ENCODE measurements at places on chromosomes 6 and 20.
A peak's percentile ranks its signal among the peaks of the same experiment; 100 is the strongest.

GRCh38 chr20:22901164-22901563 is 133.9 kb upstream of the SSTR4 start:
- DNase-seq: no peak

DNA sequence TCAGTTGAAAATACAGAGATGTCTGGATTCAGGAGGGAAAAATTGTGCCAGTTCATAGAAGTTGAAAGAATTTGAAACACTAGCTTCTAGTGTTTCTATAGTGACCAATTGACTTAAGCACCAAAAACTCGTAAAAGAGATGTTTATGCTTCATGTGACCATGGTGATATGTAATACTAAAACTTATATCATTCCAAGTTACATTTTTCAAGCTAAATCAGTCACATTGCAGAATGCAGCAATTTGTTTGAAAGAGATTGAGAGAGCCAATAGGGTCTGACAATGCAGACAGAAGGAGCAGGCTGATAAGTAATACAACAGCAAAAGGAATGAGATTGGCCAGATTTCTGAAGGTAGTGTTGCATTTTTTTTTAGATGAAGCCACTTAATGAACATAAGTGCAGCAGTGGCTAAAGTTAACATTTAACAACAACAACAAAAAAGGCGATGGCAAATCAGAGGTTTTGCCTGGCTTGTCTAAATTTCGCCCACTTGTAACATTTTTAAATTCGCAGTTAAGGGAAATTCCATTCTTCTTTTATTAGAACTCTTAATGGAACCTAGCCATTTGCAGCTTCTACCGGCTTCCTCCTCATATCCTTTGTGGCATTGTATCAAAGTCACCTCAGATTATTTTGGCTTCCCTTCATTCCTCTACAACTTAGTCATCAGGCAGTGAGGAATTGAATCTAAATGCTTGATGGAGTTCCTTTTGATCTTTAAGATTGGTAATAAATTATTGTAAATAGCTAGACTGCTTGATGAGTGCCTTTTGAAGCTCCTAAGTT is 484.0 kb upstream of the SOX4 start:
- DNase-seq: no peak

DNA sequence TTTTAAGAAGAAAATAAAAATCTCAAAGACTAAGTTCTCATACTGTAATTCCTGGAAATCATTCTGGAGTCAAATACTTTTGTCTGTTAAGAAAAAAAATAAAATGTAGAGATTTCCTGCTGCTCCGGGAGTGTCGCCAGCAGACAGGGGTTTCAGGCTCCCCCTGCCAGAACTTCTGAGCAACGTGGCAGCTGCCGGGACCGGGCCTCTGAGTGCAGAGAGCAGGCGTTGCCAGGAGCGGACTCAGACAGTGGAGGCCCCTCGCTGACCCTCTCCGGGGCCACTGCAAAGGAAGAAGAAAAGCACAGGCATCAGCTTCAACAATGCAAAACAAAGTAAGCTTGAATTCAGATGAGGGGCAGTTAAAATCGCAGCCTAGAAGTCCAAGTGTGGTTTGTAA is 95.5 kb downstream of the THBS2 start:
- DNase-seq: peak; percentile 95

DNA sequence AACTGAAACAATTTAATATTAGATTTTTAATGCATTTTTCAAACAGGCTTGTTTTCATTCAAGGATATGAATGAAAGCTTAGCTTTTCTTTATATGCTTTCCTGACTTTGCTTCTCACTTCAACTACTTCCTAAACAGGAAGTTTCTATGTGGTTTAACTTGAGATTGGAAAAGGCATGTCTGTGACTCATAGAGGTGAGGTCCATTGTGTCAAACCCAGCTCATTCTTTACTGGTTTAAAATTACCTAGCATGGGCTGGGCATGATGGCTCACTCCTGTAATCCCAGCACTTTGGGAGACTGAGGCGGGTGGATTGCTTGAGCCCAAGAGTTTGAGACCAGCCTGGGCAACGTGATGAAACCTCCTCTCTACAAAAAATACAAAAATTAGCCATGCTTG is 34.4 kb downstream of the EFHC1 start:
- no peak for DNase-seq

DNA sequence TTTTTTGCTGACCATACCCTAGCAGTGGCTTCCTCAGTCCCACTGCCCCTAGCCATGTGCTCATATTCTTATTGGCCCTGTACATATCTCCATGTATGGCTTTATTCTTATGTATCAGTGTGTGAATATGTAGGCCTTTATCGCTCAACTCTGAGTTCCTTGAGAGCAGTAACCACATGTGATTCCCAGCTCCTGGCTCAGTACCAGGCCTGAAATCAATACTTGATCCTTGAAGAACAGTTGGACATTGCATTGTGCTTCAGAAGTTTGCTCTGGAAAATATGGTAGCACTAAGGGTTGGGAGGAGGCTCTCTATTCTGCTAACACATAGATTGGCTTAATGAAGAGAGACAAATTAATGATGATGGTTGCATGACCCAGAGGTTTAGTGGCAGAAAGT is 118.8 kb upstream of the FERMT1 start:
- DNase-seq: no peak

GRCh38 chr20:50991076-50991475 is 31.8 kb downstream of the KCNG1 start:
- DNase-seq: no peak

DNA sequence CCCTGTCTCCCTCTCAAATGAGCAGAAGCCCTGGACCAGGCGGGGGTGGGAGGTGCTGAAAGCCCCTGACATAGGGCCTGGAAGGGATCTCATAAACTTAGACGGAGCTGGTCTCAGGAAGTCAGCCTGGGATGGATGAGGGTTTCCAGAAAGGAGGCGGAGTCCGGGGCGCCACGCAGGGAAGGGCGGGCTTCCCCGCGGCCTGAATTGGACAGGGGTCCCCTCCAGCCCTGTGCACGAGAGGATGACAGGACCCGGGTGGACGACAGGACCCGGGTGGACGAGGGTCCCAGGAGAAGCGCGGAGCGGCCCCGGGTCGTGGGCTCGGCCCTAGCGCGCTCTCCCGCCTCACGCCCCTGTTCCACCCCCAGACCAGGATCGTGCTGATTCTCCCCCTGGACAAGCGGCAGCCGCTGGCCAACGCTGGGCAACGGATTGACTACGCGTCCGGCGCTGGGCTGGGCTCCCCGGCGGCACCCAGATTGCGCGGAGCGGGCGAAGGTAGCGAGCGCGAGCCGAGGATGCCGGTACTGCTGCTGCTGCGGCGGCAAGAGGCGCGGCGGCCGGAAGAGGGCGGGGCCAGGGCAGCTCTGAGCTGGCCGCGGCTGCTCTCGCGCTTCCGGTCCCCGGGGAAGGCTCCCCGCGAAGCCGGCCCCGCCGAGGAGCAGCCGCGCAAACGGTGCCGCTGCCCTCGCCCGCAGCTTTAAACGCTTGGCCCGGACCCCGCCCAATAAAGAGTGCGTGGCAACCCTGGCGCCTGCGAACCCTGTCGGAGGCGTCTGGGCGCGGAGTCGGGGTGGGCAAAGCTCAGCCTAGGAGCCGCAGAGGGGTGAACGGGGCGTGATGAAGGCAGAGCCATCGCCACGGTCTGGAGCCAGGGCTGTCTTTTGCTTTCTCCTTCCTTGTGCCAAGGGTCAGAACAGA is 1.3 kb downstream of the C20orf144 start:
- DNase-seq: peak; percentile 82

GRCh38 chr20:21901470-21902275 is 196.2 kb downstream of the PAX1 start:
- peak; percentile 55 for DNase-seq

DNA sequence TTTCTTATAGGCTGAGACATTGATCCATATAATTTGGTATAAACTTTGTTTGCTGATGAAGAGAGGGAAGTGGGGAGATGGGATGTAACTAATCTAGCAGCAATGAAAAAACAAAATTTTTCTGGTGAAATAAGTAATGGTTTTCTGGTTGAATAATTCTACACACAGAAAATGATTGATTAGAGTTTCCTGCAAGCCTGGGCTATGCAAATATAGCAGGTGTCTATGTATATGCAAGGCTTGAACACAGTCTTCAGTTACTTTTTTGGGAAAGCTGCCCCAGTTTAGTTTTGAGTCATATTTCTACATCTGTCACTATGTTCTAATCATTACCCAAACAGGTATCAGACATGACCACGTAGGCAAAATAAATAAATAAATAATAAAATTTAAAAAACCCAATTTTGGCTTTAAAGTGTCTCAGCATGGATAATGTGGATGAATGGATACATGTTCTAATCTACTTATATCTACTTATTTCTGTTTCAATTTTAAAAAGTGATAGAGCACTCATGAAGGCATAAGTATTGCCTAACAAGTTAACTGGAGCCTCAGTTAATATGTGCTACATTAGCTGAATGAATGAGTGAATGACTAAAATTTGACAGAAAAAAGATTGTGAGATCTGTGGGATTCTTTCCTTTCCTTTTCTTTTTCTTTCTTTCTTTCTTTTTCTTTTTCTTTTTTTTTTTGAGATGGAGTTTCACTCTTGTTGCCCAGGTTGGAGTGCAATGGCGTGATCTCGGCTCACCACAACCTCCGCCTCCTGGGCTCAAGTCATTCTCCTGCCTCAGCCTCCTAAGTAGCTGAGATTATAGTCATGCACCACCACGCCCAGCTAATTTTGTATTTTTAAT is 37.2 kb upstream of the TFB1M start:
- no peak for DNase-seq

DNA sequence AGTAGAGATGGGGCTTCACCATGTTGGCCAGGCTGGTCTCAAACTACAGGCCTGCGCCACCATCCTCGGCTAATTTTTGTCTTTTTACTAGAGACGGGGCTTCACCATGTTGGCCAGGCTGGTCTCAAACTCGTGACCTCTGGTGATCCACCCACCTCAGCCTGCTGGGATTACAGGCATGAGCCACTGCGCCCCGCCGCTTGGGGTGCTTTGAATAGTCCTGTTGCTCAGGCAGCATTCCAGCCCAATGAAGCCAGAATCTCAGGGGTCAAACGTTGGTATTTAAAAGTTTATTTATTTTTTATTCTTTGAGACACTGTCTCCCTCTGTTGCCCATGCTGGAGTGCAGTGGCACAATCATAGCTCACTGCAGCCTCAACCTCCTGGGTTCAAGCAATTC is 11.3 kb downstream of the MOCS3 start:
- no peak for DNase-seq

GRCh38 chr6:96966100-96966499 is 41.6 kb downstream of the KLHL32 start:
- DNase-seq: no peak

- DNase-seq: no peak
These were observed 30.1 kb downstream of the PRPH2 start for GRCh38 chr6:42692137-42692911.

- DNase-seq: no peak
These were observed 135.6 kb downstream of the GMDS start for GRCh38 chr6:2109796-2110195.

DNA sequence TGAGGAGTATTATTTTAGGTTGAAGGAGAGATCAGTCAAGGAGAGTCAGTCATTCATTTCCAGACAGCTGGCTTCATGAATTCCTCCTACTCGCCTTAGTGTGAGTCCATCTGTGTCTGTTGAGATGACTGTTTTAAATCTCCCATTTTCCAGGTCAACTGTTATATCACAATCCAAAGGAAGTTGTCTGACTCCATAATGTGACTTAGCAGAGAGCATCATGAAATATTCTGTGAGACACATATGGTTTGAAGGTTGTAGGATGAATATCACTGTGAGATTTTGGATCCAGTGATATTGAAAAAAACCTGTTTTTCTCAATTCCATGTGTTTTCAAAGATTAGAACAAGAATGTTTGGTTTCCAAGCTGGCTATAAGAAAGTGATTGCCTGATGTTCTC is 530.2 kb upstream of the MAN1A1 start:
- DNase-seq: no peak

DNA sequence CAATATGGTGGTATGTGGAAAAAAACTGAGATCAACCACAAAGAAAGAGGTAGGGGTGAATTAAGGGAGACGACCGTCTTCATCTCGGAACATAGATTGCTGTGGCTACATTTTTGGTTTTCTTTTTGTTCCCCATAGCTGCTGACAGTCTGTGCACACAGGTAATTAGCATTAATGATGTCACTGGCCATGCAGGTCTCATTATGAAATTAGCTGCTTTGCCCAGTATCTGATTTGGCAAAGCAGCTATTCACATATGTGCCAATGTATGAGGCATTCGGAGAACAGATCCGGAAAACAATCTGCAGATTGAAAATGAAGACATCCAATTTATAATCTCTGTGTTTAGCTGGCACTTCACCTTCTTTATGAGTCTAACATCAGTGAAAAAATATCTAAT is 13.1 kb downstream of the NOX3 start:
- DNase-seq: no peak

All from right forelimb (tissue), 1 donor.